ENCODE measurements at places on chromosomes 2 and 18.

- DNase-seq = no peak
These were observed 46.7 kb downstream of the REEP1 start for GRCh38 chr2:86290596-86291327.

DNA sequence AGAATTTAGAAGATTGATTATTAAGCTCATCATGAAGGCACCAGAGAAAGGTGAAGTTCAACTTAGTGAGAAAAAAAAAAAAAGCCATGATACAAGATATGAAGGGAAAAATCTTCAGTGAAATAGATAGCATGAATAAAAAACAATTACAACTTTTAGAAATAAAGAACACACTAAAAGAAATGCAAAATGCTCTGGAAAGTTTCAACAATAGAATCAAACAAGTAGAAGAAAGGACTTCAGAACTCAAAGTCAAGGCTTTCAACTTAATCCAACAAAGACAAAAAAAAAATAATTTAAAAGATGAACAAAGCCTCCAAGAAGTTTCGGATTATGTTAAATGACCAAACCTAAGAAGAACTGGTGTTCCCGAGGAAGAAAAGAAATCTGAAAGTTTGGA, 105.5 kb downstream of the GRB14 start:
- no peak for DNase-seq

DNA sequence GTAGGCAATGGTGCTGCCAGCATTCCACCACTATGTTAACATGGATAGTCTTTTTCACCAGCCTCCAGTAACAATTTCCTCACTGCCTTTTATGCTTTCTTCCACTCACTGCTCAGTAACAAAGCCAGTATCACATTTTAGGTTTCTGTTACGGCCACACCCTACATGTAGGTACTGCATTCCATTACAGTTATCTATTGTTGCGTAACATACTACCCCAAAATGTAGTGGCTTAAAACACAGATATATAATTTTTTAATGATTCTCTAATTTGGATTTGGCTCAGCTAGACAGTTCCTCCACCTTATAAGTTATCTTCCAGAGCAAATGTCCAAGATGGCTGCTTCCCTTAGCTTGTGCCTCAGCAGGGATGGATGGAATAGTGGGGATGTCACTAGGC, 498.7 kb upstream of the ACVR2A start:
- DNase-seq = no peak

DNA sequence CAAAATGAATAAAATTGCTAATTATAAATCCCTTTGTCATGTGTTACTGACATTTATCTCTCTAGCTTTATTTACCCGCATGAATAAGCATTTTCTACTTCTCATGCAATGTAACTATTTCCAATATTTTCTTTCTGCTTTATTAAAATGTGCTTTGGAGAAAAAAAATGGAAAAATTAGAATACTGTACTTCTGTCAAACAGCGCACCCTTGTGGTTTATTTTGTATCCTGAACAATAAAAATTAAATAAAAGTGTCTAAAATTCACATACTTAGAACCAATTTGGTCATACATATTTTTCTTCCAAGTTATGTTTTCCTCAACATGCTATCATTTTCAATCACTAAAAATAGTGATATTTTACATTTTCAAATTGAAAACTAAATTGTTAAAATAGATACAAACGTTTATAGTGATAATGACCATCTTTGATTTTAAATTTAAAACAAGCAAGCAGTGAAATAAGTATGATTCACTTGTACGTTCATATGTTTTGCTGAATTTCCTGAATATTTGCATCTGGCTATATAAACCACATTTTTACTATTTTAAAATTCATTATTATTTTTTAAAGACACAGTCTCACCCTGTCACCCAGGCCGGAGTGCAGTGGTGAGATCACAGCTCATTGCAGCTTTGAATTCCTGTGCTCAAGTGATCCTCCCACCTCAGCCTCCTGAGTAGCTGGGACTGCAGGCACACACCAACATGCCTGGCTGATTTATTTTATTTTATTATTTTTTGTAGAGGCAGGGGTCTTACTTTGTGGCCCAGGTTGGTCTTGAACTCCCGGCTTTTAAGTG, 95.9 kb upstream of the GRB14 start:
- no peak for DNase-seq

DNA sequence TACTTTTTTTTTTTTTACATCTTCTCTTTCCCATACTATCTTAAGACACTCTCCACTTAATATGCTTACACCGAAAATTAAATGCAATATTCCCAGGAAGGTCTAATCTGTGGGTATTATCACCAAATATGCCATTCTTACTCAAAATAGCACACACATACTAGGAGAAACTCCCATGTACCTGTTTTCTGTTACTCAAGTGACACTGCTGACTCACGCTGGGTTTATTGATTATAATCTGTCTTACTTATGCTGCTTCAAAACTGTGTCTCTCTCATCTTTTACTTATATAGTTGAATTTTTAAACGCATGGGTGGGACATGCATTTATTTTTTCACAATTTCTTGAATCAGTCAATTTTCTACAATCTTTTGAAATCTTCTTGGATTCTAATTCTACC, 29.9 kb downstream of the MRPL19 start:
- no peak for DNase-seq

DNA sequence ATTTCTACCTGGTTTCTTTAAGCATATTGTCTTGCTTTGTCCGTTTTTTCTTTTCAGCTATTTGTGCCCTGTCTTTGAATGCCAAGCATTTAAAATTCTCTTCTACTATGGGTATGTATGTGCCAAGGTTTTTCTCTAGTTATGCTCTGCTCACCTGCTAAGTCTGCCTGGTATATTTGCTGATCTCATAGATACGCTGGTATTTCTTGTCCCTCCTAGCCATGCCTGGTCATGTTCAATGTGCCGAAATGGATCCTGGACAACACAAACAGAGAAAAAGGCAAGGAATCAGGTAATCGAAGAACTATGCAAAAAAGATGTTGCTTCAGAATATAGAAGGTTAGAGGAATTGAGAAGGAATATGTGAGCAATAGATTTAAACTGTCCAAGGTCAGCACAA, 14.9 kb upstream of the KDM3A start:
- DNase-seq = no peak

DNA sequence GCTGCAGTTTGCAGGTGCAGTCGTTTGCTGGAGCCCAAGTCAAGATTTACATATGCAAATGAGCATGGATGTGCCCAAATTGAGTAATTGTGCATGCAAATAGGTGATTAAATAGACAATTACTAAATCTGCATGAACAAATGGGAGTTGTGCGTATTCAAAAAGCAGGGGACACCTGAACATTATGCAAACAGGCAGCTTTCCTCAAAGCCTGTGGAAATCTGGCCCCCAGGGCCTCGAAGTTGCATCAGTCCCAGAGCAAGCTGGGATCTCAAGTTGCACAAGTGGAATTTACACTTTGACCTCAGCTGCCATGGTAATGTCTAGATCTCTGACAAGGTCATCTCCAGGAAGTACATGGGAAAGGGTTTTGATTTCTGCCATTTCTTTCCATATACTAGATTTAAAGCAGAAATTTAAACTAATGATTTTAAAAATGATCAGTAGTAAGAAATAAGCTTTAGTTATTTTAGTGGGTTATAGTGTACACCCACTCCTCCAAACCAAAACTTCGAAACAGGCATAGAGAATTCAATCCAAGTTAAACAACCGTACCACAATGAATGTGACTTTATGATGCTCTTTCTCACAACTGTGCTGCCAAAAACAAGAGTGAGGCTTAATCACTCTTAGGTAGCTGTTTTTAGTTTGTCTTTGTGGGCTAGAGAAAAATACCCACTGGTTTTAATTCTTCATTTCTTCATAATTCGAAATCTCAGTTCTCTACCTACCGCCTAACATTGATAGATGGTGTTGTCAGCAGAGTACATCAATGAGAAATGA, 110.7 kb downstream of the RND3 start:
- no peak for DNase-seq

DNA sequence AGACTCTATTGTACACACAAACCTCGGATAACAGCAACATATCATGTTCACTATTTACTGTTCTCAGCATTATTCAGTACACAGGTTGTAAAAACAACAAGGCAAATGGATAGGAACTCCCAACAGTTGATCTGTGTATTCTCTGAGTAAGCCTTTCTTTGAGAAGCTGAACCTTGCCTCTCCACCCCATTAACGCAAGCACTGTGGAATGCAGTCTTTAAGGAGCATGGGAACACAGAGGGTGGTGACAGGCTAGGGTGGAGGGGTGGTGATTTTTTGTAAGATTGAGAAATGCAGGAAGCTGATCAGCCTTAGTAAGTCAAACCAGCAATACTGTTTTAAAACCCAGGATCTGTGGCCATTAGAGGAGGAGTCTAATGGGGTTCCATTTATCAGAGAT, 19.6 kb upstream of the SERPINB11 start:
- DNase-seq = peak; percentile 75

DNA sequence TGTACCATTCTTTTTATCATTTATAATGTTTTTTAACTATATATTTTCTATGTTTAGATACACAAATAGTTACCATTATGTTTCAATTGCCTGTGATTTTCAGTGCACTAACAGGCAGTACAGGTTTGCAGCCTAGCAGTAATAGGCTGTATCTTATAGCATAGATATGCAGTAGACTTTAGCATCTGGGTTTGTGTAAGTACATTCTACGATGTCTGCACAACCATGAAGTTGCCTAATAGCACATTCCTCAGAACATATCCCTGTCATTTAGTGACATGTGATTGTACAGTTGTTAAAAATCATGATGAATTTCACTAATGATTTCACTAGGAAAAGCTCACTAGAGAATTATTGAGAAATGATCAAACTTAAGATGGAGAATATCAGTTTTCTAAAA, 884.6 kb downstream of the DPP10 start:
- no peak for DNase-seq

DNA sequence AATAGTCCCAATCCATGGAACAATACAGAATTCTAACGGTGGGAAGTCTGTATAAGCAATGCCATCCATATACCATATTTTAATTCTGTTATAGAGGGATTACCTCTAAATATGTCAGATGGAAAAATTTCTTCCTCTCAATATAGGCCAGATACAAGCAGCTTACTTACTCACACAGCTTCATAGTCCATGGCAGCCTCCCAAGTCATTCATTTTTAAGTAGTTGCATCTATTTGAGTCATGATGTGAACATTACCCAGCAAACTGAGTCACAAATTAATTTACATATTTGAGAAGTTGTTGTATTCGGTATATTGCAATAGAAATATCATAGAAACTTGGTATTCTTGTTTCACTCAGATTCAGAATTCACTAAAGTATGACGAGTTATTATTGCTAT, 20.3 kb downstream of the TBR1 start:
- DNase-seq = no peak

- no peak for DNase-seq
These were observed 205.7 kb downstream of the DSEL start for GRCh38 chr18:67310826-67311225.

DNA sequence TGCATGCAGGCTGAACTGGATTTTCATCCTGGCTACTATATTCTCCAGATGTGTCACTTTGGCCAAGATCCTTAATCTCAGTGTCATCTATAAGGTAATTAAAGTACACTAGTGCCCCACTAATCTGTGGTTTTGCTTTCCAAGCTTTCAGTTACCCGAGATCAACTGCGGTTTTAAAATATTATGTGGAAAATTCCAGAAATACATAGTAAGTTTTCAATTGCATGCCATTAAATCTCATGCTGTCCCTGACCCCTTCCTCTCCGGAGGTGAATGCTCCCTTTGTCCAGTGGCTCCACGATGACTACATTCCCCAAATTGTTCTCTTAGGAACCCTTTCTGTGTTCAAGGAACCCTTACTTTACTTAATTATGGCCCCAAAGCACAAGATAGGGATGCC, 5.3 kb upstream of the TYMS start:
- no peak for DNase-seq

GRCh38 chr2:219104107-219105035, 43.6 kb upstream of the IHH start:
- no peak for DNase-seq

Data from RWPE2 (cell line).